ENCODE measurements at places on chromosomes 4 and X.

- DNase-seq, result no peak
These were observed 125.8 kb downstream of the PPEF1 start for GRCh38 chrX:18833071-18833731.

DNA sequence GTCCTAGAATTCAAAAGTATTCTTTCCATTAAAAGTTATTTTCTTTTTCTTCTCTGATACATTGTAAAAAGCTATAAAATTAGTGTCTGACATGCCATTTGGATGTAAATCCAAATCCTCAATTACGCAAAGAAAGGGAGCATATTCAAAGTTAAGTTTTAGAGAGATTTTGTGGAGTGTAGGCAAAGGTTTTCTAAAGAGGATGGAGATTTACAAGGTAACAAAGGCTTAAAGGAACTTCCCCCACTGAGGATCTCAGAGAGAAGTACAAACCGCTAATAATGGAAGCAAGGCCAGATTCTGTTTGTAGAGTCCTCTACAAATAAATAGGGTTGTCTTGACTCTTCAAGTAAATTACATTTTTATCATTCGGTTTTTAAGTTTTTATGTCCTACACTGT, 91.0 kb upstream of the MAPK10 start:
- no peak for DNase-seq

DNA sequence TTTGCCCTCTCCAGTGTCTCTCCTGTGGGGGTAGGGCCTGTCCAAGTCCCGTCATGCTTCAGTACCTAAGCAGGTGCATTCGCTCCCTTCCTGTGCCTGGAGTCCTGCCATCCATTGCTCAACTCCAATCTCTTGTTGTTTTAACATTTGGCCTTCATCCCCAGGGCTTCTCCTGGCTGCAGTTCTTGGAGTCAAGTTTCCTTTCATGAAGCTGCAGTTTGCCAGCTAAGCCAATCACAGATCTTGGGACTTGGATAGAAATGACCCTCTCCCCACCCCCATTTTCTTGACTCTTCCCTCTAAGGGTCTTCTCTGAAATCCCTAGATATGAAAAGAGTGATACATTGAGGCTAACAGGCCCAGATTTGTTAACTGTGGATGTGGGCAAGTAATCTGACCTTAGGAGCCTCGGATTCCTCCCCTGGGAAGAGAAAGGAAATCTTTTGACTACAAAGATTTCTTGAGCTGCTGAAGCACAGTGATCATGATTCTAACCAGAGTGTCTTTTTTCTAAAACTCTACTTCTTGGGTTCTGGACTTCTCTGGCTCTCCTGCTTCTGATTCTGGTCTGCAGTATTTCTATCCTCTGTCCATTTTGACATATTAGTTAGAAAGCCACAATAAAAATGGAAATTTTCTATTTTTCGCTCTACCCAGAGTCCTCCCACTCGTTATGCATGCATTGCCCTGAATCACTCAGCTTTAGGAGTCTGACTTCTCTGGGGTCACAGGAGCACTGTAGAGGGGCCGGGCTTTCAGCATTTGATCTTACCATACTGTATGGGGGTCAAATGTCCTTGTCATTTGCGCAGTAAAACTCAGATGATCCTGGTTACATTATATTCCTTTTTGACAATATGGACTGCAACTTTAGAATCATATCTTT, 61.0 kb downstream of the CHRNA9 start:
- DNase-seq, result no peak

DNA sequence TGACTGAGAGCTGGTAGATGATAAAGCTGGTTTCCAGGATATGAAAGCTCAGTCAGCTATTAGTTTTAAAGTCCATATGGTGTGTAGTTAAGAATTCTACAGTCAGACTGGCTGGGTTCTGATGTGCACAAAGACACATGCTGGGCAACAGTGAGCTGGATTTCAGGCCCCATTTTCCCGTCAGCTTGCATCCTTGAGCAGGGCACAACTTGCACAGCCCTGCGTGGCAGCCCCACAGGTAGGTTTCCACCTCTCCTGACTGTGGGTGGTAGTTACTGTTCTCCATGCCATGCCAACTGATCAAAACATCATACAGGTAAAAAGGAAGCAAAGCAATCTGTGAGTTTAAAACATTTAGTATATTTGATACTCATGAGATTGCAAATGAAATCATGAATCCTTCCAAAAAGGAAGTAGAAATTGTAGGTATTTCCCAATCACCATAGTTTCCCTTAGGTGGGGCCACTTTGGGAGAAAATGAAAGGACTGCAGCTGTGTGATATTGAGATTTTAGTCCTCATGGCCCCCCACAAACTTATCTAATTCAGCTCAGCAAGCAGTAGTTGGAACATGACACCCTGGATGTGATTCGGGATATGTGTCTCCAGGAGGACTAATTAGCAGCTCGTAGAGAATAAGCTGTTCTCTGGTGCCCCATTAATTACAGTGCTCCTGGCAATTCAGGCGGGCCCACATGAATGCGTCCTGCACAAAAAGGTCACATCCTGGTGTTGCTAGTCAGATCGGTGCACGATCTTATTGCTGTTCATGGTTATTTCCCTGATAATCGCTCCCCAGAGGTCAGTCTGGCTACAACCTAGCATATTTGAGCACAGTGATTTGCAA, 42.4 kb upstream of the NOCT start:
- no peak for DNase-seq

DNA sequence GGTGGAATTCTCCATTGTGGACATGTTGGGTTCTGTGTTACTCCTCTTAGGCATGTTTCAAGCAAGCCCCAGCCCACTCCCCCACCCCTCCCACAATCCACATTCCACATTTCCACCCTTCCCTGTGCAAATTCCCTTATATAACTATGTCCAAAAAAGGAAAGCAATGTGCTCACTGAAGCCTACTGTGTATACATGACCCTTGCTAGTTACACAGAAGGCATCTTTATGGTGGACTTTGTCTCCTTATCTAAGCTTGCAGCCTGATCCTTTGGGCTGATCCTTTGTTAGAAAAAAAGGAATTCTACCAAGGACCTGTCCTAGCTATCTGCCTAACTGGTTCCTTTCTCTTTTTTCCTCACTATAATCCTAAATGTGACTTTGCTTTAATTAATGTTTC, 796.8 kb downstream of the NLGN4X start:
- DNase-seq, result no peak

DNA sequence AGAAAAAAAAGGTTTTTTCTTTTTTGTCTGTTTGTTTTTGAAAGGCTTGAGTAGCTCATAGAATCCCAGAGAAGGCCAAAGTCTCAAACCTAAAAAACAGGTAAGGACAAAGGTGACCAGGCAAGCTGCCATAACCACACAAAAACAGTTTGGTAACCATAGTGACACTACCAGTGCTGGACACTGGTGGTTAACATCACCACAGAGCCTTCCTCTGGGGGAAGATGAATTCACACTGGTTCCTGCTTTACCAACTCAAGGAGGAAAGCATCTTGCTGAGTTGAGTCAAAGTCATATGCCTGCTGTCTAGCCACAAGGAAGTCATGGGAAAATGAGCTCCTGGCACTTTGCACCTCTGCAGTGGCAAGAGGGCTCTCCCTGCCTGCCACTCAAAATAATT, 32.5 kb downstream of the IDS start:
- no peak for DNase-seq

DNA sequence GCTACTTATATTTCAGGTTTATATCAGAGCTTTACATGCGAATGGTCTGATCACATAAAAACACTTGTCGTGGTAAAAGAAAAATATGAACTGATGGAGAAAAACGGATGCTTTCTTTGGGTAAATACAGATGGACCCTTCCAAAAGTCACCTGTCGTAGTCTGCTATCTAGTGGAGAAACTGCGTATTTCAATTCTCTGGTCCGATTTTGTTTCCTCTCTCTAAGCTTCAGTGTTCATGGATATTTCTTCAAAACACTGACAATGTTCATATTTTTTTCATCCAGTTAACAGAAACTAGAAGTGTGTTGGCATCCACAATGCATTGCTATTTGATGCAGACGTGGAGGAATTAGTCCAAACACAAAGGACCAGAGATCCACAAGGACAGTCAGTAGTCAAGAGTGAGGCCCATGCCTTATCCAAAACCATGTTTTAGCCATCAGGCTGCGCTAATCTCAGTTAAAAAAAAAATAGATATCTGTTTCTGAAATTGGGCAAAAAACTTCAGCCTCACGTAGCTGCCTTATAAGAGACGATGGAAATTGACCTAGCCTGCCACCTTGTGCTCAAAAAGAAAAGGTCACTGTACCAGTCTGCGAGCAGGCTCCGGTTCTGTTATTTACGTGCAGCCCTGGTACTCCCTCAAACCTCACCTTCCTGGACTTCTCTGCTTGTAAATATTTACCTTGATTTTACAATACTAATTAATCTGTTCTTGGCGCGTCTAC, 16.0 kb downstream of the MEPE start:
- DNase-seq, result peak; percentile 10

- DNase-seq, result no peak
These were observed 628.0 kb downstream of the IL1RAPL1 start for GRCh38 chrX:29215251-29215650.

DNA sequence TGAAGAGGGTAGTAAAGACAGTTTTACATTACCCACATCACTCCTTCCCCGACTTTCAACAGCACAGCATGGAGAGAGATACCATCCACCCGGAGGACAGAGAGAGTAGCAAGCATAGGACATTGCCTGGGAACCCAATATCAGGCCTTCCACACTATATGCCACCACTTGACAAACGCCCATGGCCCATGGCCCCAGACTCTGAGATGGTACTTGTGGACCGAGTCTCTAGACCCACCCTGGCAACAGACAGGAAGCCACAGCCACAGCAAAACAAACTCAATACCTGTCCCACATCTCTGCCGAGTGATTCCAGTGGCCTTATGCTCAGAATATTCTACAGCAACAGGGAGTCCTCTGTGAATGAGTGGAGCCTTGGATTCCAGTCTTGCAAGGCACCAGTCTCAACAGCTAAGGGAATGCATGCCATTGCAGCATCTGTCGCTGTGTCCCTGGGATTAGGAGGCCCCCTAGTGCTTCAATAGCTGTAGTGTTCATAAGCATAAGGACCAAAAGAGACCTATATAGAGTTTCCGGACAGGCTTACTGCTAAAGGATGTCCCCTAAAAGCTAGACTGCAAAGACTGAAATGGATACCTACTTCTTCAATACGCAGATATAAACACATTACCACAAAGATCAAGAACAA, 14.7 kb upstream of the CT55 start:
- peak; percentile 21 for DNase-seq

- DNase-seq, result no peak
These were observed 93.4 kb downstream of the TMA16 start for GRCh38 chr4:163587867-163588266.

DNA sequence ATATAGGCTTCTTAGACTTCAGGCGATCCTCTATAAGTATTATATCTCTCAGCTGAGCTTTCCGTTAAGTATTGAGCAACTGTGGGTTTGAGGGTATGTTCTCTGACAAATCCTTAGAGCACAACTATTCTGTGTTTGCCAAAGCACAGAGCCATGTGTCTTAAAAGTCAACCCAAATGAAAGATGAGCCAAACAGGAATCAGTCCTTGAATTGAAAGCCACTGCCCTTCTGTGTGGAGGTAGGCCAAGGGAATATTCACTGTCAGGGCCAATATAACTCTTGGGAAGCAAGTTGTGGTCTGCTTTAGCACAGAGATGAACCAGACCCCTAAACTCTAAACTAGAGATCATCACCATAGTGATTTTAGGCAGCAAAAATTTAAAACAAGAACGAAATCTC, 164.0 kb downstream of the STAG2 start:
- DNase-seq, result no peak

DNA sequence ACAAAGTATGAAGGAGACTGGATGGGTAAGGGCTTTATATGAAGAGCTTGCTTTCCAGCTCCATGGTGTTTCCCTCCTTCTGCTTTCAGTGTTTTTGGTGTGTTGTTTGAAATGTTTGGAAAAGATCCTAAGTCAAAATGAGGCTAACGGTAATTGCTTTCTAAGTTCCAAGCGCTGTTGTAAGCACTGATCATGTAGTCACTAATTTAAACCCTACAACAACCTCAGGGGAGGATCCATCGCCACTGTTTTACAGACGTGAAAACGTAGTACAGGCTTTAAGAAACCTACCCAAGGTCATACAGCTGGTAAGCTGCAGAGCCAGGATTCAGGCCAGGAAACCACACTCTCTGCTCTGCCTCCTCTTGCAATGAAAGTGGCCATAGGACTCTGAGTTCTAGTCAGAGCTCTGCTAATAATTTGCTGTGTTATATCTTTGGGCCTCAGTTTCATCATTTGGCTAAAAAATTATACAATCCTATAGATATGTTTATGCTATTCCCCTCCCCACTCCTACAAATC, 102.9 kb upstream of the PGRMC2 start:
- DNase-seq, result no peak

DNA sequence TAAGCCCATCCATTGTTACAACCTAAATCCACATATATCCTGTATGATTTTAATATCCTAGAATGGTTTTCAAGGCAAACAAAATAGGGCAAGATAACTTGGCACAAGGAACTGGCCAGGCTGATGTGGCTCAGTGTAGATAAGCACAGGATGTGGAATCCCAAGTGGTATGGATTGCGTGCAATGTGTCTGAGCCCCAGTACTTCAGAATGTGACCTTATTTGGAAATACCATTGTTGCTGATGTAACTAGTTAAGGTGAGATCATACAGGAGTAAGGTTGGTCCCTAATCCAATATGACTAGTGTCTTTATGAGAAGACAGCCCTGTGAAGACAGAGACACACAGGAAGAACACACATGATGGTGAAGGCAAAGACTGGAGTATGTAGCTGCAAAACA, 72.4 kb downstream of the IL21 start:
- no peak for DNase-seq

DNA sequence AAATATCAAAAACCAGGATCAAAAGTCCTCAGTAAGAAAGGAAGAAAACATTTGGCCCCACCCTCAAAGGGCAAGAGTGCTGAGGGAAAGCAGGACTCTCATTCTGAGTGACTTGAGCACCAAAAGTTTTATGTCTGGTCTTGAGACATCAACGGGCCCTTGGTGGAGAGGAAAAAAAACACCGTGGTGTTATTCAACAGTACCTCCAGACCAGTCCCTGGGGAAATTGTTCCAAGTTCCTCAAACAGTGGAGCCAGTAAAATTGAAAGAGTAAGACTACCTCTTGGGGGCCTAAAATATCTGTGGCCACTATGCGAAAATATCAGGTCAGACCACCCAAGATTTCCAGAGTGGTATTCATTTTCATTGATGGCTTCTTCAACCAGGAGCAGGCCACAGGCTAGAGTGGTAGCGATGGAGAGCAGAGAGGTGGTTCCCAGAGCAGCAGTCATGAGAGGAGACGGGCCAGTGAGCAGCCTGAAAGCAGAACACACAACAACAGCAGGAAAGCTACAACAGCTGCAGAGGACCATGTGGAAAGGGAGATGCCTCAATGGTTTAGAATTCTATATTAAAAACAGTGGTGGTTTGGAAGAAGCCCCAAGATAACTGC, 63.7 kb upstream of the RPL34 start:
- DNase-seq, result no peak

- DNase-seq, result no peak
These were observed 158.0 kb upstream of the FAT1 start for GRCh38 chr4:186881521-186882220.

- DNase-seq, result no peak
These were observed 75.5 kb downstream of the ING2 start for GRCh38 chr4:183580370-183580769.

GRCh38 chr4:78484574-78484973, 67.0 kb upstream of the ANXA3 start:
- no peak for DNase-seq

- peak; percentile 83 for DNase-seq
These were observed 30.8 kb downstream of the RTL5 start for GRCh38 chrX:72100824-72101351.

GRCh38 chr4:105291925-105292324, 145.2 kb downstream of the TET2 start:
- DNase-seq, result no peak

GRCh38 chrX:63350465-63350877, 661 bp downstream of the SPIN4 start:
- DNase-seq, result peak; percentile 0

- DNase-seq, result no peak
These were observed 6.7 kb downstream of the ADGRG4 start for GRCh38 chrX:136307471-136307870.
